ENCODE measurements at places on chromosomes 2 and 18.

DNA sequence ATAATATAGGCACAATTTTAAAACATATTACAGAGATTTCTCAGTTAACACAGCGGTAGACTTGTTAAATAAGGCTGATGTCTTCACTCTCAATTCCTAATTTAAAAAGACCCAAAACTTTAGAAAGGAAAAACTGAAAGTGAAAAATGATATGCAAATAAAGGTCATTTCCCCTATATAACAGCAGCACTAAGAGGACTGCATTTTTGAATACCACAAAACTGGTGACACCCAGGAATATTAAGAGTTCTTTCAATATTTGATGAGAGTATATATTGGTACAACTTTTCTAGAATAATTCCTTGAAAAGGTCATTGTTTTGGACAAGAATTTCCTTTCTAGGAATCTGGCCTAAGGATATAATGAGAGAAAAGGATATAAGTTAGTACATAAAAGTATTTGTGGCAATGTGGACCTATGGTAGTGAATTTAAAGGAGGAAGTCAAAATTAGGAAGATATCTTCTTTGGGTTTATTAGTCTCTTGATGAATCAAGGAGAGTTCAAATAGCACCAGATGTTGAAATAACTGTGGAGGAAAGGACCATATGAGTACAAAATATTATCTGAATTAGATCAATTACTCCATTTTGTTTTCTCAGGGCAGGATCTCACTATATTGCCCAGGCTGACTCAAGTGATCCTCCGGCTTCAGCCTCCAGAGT, 70.3 kb downstream of the TMEM237 start:
- DNase-seq, result no peak

GRCh38 chr18:46621871-46622270, 35.1 kb downstream of the LOXHD1 start:
- DNase-seq, result no peak

DNA sequence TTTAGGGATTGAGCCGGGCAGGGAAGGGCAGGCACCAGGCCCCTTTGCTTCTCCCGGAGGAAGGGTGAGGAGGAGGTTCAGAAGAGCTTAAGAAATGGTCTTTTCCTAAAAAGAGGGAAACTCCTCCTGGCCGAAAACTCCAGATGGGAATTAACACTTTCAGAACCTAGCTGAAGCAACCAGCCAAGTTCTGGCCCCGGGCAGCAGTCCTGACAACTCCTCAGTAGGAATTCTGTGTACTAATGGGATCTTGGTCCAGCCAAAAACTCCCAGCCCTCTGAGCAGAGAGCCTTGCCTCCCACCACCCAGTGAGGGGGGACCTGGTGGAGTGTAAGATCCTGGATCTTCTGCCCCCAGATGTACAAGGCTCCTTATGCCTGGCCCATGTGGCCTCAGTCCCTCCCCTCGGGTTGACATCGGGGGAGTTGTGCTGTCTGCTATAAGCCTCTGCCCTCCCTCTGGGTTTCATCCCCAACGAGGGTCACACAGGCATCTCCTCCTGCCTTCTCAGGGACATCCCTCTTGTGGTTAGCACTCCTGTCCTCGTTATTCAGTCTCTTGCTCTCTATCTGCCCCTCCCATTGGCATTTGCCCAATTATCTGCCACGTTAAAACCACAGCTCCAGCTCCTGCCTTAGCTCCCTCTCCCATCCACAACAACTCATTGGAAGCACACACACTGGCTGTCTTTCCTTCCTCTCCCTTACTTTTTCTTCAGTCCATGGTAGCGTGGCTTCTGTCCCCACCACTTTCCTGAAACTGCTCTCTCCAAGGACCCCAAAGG, 184.6 kb downstream of the CYP26B1 start:
- DNase-seq, result no peak

- DNase-seq, result no peak
Observed at GRCh38 chr2:8790739-8791162, 46.7 kb downstream of the KIDINS220 start.

DNA sequence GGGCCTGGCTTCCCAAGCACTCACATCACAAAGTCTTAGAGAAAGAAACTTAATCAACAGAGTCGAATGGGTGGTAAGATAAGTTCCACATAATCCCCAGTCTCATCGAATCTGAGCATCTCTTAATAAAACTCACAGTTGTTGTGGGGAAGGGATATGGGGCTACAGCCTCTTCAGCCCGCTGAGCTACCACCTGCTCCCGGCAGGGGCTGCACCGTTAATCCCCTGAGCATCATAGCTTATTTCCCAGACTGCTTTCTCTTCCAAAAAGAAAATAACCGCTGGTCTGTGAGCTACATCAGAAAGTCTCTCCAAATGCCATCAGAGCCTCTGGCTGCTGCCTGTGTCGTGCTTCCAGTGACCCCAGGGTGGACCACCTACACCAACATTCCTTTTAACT, 139.4 kb upstream of the CELF4 start:
- no peak for DNase-seq

GRCh38 chr18:28669165-28669564, 492.2 kb upstream of the CDH2 start:
- no peak for DNase-seq
